ENCODE measurements at places on chromosomes 7 and 10. TPM values are rescaled to one million over a fixed set of nuclear protein-coding genes. Genes with fewer than 3 reads are reported as not detected.

Gene TRPV5
- total RNA-seq = not detected

Gene TFR2
- 1.6 TPM for total RNA-seq

Gene UTF1
- total RNA-seq = not detected

Gene SH2D4B
- total RNA-seq = not detected

Gene FAM180A
- total RNA-seq = 3.4 TPM

Gene CDC14C
- total RNA-seq = 0.07 TPM

Gene FAM25A
- not detected for total RNA-seq

Gene OR2A12
- total RNA-seq = not detected

Gene A1CF
- total RNA-seq = not detected

Gene TSPAN12
- 0.05 TPM for total RNA-seq

Gene CTAGE15
- 0.27 TPM for total RNA-seq

Gene WEE2
- not detected for total RNA-seq

Gene HKDC1
- 3.4 TPM for total RNA-seq

Gene ZMIZ1
- total RNA-seq = 47.2 TPM

Gene ZNF716
- total RNA-seq = not detected

GRCh38 chr10:77716458-77717317, 79.1 kb upstream of the KCNMA1 start:
- no peak for DNase-seq

- DNase-seq = no peak
These were observed 138.2 kb downstream of the USP6NL start for GRCh38 chr10:11473128-11473760.

DNA sequence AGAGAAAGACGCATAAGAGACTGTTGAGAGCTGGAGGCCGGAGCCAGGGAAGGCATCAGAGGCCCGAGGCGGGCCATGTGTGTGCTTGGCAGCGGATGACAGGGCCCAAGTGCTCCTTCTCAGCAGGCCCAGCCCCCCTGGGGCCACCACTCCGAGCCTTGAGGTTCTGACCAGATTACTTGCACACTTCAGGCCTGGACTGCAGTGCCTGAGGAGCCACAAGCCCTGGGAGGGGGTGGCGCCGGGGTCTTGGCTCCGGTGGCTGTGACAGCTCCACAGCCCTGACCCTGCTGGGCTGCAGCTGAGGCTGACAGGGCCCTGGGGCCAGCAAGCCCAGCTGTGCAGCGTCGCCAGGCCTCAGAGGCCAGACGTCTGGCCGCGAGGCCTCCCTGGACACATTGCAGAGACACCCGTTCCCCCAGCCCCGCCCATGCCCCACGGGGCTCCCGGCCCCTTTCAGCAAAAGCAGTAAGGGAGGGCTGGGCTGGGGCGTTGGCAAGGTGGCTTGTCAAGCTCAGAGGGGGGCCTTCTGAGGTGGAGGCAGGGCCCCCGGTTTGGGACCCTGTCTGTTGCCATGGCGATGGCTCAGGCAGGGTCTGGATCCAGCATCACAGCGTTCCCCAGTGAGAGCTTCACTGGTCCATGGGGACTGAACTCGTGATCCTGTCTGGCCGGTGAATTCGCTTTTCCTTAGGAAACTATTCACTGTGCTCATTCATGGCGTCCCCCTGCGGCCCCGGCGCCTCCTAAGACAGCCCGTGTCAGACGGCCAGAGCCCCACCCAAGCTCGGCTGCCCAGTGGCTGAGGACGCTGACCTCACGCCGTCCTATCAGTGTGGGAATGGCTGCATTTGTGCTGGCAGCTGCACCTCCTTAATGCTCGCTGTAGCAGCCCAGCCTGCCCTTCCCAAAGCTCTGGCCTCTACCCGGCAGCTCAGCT, 5.7 kb downstream of the ELN start:
- no peak for DNase-seq

GRCh38 chr10:97590082-97590747, 694 bp downstream of the C10orf62 start:
- no peak for DNase-seq

GRCh38 chr7:17159500-17160037, 138.9 kb upstream of the AHR start:
- DNase-seq = no peak

- no peak for DNase-seq
These were observed 63.0 kb downstream of the HELLS start for GRCh38 chr10:94608559-94608958.

- no peak for DNase-seq
These were observed 9.3 kb downstream of the ADAP1 start for GRCh38 chr7:945147-945555.

GRCh38 chr7:45709168-45710042, 135.2 kb downstream of the ADCY1 start:
- DNase-seq = no peak

DNA sequence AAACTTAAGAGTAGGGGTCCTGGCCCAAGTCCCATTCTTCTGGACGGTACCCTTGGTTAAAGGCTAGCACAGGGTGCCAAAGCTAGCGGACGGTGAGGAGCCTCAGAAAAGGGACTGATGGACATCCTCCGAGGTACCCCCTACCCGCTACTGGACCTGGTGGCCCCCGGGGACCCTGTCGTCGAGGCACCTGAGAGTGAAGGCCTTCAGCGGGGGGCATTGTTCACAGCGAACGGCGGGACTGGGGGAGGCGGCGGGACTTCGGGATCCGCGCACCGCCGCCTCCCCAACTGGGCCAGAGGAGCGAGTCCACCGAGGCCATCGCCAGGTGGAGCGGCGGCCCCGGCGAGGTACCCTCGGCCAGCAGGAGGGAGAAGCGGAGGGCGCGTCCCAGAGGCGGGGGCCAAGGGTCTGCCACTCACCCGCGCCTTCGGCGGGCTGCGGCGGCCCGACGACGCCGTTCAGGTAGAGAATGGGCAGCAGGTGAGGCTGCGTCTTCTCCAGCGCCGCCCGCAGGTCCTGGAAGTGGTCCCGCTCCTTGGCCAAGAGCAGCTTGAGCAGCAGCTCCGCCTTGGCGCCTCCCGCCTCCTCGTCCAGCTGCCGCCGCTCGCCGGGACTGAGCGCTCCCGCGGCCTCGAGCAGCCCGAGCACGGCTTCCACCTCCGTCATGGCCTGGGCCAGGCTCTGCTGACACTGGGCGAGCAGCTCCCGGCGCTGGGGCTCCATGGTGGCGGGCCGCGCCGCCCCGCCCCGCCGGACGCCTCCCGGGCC, 575 bp downstream of the DLG5 start:
- DNase-seq = peak; percentile 44

- no peak for DNase-seq
These were observed 412.7 kb upstream of the SORCS1 start for GRCh38 chr10:107577221-107577620.

- no peak for DNase-seq
These were observed 24.2 kb upstream of the BPGM start for GRCh38 chr7:134622303-134622995.

DNA sequence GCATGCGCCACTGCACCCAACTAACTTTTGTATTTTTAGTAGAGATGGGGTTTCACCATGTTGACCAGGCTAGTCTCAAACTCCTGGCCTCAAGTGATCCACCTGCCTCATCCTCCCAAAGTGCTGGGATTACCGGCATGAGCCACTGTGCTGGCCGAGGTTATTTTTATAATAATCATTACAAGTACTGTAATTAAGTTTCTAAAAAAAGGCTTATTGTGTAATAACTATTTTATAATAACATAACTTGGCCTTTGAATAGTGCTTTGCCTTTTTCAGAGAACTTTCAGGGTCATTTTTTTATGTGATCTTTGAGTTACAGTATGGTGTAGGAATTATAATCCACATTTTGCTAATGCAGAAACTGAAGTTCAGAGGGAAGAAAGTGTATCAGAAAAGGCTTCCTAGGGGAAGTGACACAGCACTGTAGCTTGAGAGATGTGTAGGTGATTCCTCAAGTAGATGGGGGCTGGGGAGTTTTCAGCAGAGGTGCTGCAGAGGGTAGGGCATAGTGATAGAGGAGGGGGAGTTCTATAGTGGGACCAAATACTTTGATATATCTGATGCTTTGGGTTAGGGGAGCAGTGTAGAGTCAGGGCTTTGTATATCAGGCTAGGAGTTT, 9.2 kb upstream of the SYPL1 start:
- DNase-seq = no peak

DNA sequence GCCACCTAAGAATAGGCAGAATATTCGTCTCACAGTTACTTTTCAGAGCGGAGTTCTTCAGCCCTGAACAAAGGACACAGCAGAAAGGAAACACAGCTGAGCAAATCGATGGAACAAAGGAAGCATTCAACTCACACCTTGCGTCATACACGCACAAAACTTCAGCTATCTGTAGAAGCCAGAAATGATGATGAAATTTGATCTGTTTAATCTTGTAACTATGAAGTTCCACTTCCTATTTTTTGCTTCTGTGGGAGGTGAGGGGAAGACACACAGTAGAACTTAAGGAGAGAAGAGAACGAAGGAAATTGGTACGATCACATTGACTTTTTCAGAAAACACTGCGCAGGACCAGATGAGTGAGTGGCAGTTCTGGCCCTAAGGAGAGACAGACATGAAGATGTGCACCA, 26.2 kb downstream of the FAM171A1 start:
- DNase-seq = no peak

DNA sequence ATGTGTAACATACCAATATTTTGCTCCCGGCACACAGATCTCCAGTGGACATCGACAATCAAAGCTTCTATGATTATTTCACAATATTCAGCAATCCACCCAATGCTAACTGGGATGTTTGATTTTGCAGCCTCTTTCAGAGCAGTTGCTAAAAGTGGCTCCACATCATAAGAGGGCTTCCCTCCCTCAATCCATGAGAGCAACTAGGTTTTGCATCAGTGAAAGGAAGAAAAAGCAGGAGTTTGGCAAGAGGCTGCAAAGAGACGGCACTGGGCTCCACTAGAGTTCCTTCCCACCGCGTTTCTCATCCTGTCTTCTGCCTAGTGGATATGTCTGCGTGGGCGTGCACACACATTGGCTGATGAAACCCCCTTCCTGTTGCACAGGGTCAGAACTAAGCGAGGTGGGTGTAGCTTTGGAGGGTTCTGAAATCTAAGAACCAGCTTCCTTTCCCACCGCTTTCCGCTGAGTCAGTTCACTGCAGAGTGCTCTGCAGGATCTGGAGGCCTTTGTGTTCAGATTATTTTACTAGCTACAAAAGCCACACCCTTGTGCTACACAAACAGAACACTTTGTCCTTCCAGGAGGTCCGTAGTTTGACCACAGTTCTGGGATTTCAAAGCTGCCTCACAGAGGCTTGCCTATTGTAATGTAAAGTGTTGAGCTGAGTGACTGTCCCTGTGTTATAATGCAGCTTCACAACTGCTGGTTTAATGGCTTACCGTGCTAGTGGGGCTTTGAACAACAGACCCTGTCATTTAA, 28.1 kb downstream of the ARL4A start:
- peak; percentile 83 for DNase-seq

DNA sequence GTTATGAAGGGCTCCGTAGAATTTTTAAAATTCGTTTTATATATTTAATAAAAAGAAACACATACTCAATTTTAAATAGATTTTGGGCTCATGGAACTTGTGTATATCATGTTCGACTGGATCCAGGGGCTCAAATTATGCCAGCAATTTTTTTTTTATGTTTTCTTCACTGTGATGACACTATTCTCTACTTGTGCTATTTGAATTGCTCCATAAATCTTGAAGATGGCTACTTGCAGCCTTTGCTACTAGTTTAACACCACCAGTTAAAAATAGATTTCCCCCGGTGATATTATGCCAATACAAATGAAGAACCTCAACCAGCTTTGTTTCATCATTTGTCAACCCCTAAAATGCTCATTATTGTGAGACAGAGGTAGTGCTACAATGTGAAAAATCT, 933.2 kb downstream of the IPMK start:
- DNase-seq = no peak

DNA sequence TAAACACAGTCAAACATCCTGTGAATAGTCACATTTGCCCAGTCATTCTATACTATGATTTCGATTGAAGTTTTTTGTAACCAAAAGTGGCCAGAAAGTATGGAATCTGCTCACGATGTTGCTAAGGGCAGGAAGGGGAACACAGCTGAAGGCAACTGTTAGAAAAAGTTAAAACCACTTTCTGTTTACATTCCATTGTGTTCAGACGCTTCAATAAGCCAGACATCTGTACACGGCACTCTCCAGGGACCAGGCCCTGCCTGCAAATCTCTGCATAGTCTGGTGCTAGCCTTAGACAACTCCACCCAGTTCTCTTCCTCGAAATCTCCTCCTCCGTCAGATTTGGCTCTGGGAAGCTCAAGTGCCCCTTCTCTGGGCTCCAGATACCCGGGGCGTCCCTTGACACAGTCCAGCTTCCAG, 17.1 kb upstream of the TMEM120A start:
- no peak for DNase-seq

- DNase-seq = no peak
These were observed 421.3 kb downstream of the EXOC4 start for GRCh38 chr7:133674079-133674763.

- no peak for DNase-seq
These were observed 20.8 kb upstream of the HYAL4 start for GRCh38 chr7:123823898-123824753.

DNA sequence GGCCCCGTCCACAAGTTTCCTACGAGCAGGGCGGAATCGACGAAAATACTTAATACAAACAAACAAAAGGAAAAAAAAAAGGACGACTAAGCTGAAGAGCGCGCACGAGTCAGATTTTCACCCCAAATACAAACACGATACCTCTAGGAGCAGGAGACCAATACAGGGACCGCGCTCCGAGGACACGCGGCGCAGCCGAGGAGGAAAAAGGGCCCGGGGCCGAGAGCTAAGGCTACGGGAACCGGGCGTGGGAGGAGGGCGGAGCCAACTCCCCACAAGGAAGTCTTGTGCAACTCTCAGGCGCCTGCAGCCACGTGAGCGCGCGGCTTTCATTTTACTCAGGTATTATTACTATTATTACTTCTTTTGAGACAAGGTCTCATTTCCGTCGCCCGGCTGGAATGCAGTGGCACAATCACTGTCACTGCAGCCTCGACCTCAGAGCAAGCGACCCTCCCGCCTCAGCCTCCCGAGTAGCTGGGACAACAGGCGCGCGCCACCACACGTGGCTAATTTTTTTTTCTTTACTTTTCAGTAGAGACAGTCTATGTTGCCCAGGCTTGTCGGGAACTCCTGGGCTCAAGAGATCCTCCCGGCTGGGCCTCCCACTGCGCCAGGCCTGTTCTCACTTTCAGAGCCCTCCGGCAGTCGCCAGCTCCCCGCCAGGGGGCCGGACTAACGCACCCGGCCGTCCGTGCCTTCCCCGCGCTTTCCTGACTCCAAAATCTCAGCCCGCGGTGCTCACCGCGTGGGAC, 1.2 kb downstream of the HNRNPF start:
- peak; percentile 87 for DNase-seq

GRCh38 chr7:76069238-76069638, 21.3 kb downstream of the MDH2 start:
- DNase-seq = peak; percentile 96

DNA sequence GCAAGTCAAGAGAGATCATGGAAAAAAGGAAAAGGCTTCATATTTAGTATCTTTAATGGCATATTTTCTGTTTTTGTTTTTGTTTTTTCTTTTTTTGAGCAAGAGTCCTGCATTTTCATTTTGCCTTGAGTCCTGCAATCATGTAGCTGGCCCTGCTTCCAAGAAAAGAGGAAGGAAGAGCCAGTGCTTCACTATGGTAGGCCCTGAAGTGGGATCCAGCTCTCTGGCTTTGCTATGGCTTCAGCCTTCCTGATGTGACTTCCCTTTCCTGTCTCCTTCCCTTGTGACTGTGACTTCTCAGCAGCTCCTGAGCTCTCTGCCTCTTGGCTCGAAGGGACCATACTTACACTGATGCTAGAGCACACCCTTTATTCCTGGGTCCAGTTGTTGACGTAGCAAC, 512.3 kb downstream of the INHBA start:
- DNase-seq = no peak

- DNase-seq = no peak
These were observed 134.0 kb downstream of the GLI3 start for GRCh38 chr7:42103020-42103419.
